ENCODE measurements at places on chromosomes 7 and 10.
A peak's percentile ranks its signal among the peaks of the same experiment; 100 is the strongest.

DNA sequence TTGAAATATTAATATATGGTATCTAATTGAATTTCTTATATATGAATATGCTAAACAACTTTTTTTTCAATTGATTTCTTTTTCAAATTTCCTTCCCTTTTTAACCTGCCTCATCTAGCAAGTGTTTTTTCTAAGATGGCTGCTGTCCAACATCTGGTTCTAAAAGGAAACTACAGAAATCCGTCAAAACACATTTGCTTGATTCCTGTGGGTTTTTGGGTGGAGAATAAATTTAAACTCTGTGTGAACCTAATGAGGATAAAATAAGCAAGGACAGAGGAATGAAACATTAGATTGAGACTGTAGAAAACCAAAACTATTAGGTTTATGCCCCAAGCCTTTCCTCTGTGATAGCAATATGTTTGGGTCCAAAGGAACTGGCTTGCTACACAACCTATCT is 75.5 kb upstream of the STARD3NL start:
- DNase-seq = no peak

- no peak for DNase-seq
Measured at GRCh38 chr10:79101560-79102497, 33.1 kb downstream of the ZMIZ1 start.

DNA sequence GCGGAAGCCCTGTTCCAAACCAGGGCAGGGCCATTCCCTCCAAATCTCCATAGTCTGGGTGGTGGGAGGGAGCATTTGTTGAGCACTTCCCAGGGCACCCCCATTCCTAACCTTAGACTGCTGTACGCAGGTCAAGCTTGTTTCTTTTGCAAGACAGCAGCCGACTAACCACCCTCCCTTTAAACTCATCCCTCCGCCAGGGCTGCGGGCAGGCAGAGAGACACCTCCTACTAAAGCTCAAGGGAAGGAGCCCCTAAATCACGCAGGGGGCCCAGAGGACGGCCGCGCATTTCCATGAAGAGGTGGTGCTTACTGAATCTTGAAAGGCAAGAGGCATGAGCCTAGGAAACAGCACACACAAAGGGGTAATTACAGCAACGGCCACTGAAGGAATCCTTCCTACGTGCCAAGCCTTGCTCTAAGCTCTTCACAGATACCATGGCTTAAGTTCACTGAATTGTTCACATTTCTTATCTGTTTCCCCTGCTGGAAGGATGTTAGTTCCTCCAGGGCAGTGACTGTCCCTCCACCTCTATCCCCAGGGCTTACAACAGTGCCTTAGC is 90.0 kb downstream of the PROSER2 start:
- DNase-seq = no peak

DNA sequence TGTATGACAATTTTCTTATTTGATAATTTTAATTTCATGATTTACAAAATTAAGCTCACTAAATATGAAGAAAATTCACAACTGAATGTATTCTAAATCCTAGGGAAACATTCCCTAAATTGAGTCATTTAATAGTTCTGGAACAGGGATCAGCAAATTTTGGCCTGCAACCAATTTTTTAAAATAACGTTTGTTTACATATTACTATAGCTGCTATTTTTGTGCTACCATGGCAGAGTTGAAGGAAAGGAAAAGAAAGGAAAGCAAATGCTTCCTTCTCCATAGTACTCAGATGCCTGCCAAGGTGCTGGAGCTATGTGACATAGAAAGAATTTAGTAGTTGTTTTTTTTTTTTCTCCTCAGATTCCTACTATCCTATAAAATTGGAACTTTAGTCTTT is 1307.7 kb upstream of the LRRTM3 start:
- no peak for DNase-seq

DNA sequence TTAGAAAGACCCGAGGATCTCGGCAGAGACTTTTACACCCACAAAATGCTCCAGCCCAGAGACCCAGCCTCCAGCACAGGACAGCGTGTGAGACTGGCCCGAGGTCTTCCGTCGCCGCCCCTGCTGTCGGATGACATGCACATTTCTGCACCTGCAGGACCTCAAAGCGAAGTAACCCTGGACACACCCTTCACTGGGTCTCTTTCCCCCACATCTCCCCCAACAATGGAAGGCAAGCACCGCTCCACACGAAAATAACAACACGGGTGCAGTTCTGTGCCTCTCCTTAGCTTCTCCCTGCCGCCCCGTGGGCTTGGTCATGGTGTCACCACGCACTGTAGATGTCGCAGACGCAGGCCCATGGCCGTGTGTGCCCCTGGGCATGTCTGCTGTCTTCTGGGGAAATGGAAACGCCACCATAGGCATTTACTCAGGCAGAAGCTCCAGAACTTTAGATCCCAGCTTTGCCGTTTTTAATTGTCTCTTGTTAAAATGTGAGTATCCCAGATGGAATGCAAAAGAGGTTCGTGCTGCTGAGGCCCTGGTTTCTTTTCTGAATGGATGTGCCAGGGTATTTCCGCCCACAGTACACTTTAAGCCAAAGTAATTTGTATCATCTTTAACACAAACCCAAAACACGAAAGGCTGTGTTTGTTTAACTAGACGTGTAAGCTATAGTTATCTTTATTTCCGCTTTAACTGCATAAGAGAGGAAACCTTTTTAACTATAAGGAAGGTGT is 237.9 kb downstream of the MGMT start:
- DNase-seq = no peak

- DNase-seq = no peak
Measured at GRCh38 chr10:107689323-107689722, 524.8 kb upstream of the SORCS1 start.

DNA sequence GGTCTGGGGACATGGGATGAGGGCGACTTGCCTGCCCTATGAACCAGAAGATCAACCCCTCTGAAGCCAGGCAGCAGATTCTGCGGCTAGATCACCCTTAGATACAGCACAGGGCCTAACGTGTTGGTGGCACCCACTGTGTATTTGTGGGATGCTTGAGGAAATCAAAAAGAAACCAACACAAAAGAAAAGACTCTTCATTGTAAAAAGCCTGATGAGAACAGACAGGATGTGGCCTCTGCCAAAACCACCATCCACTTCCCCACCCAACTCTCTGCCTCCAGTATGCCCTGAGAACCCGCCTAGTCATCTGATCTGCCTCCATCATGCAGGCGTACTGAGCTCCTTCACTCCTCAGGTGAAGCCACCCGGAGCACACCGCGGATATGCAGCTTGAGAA is 97.2 kb upstream of the INSYN2A start:
- DNase-seq = no peak

DNA sequence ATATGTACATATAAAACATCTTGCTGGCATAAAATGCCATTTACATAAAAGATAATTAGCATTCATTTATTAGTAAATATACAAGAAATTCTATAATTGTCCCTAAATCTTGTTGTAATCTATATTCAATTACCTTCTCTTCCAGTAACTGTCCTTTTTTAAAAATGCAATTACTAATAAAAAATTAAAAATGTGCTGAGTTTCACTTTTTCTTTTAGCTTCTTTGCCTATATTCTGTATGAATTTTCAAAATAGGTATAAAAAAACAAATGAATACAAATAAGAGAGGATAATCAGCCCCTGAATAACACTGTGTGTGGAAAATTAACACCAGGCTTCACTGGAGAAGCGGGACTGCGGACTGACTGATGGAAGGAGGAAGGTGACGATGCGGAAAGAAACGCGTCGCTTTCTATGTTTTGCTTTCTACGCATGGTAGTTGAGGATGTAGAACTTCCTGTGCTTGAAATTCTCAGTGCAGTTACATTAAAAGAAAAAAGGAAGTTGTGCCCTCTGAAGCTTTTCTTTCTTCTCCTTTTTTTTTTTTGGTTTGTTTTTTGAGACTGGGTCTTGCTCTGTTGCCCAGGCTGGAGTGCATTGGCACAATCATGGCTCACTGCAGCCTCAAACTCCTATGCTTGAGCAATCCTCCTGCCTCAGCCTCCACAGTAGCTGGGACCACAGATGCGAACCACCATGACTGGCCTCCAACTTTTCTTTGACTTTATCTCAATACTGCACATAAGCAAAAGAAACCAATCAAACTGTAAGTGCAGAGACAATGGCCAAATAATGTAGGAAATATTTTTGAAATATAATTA is 7.4 kb upstream of the ZMYND11 start:
- DNase-seq = no peak

DNA sequence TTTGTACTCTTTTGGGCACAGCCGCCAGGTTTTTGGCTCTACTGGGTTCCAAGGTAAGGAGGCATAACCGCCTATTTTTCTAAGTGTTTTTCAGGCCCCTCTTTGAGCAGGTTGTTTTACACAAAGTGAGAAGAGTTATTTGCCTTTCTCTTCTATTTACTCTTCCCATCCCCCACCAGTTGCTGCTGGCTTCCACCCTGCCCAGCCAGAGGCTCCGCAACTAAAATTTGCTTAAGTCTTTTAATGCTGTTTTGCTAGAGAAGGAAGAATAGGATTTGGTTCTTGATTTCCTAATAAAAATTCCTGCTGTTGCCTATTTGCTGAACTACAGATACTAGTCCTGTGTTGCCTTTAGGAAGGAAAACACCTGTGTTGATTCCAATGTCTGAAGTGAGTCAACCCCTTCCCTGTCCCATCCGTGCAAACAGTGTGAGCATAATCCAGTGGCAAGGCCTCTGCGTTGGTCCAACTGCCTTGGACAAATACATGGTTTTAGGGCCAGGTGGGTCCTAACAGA is 1.9 kb downstream of the PLA2G12B start:
- DNase-seq = no peak

- DNase-seq = no peak
Measured at GRCh38 chr10:27041196-27041595, 59.1 kb downstream of the ANKRD26 start.

GRCh38 chr7:119964788-119965542 is 308.0 kb upstream of the KCND2 start:
- DNase-seq = peak; percentile 11

GRCh38 chr7:28312948-28313347 is 99.4 kb upstream of the CREB5 start:
- DNase-seq = no peak

DNA sequence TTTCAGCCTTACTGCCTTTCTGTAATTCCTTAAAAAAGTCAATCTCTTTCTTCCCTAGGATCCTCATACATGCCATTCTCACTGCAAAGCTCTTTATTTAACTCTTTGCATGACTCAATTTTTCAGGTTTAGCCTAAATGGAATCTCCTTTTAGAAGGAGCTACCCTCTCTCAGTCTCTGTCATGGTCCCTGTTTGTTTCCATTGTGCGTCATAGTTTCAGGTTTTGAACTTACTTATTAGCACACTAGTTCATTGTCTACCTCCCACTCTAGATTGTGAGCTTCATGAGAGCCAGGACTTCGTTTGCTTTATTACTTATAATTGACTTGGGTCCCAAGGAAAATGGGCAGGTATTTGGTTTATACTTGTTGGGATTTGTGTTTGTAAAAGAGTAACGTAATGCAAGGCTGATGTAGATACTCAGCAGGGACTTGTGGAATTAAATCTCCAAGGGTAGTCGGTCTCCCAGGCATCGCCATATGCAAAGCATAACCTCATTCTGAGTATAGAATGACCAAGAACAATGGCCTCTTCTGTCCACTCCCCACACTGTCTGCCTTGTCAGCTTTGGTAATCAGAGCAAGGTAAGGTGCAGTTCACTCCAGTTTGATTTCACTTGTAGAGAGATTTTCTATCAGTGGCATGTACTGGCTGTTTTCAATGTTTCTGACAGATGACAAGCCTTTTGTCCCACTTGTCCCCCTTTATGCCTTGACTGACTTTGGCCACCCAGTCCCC is 252.0 kb downstream of the SORCS3 start:
- no peak for DNase-seq

GRCh38 chr10:45495438-45496152 is 121.6 kb downstream of the ALOX5 start:
- peak; percentile 3 for DNase-seq

DNA sequence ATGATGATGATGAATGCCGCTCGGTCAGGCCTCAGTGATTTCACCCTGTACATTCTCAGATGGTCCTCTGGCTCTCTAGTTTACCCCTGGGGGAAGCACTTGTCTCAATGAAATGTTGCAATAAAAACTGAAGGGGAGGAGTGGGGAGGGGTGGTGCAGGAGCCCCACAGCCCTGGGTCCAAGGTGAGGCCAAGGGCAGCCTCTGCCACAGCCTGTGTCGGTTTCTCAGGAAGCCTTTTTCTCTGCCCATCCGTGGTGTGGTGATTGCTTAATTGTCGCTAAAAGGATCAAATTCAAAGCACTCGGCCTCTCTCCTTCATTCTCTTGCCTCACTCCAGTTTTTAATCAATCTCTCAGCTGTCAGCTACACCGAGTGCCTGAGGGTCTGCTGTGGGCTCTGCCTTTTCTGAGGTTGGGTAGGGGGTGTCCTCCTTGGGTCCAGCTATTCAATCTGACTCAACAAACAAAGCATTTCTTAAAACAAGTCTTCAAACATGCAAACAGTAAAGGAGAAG is 39.1 kb upstream of the HSPA12A start:
- DNase-seq = no peak

DNA sequence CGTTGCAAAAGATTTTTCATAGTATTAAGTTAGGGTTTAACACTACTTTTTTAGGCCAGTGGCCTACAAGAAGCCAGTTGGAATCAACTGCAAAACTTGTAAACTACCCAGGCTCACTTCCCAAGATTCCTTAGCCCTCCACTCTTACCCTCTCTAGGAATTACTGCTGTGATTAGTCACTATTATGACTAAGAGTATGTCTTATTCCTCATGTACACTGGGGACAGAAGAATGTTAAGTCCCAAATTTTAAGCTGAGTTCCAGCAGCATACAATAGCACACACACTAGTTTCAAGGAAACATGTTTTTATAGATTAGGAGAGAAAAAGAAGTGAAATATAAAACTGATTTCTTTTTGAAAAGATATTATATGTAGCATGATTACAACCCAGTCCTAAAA is 42.8 kb downstream of the FBXL13 start:
- no peak for DNase-seq

DNA sequence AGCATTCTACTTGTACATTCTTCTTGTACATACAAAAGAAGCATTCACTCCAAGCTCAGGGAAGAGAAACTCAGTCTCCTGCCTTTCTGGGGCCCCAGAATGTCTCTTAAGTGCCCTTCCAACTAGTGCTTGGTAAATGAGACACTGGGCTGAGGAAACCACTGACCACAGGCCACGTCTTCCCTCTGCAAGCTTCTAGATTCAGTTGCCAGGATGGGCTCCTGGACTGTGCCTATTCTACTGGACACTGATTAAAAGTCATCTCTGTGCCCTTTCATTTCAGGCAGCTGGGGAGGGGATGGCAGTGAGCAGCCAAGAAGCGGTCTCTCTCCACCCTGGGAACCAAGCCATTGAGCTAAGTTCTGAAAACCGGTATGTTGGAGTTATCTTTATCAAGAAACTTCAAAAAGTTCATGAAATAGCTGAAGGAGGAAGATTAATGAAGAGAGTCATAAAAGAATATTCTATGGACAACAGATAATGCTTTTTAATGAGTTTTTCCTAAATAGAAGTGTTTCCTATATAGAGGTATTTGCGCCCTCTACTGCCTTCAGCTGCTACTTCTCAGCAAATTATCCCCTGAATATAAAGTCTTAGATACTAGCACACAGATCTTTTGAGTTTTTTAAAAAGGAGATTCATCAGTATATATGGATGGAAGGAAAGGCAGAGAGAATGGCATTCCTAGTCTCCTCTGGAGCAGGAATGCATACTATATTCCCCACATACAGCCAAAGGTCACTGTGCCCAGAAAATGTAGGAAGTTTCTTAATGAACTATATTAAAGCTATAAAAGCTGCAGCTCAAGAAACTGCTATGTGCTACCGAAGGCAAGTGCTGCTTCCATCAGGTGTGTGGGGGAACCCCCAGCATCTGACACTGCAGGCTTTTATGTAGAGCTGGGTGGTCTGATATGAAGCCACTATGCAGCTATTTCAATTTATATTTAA is 8.4 kb upstream of the IFIT1B start:
- no peak for DNase-seq

- no peak for DNase-seq
Measured at GRCh38 chr7:127476618-127477017, 84.1 kb upstream of the ZNF800 start.
